Smooth muscle cell of trachea (primary cell): ENCODE measurements at places on chromosomes 1 and 21. TPM values are rescaled to one million over a fixed set of nuclear protein-coding genes. Genes with fewer than 3 reads are reported as not detected.

The CAPN8 gene
- total RNA-seq: not detected in 2 replicates

The RHBG gene
- not detected in 2 replicates for total RNA-seq

The S100A14 gene
- total RNA-seq: 0.33 TPM in 1 of 2 replicates, not detected in the other

The LYPD8 gene
- not detected in 2 replicates for total RNA-seq

The KRTAP10-5 gene
- not detected in 2 replicates for total RNA-seq

The RIMKLA gene
- total RNA-seq: under 0.01 TPM in 1 of 2 replicates, not detected in the other

The LCE3E gene
- total RNA-seq: not detected in 2 replicates

The P3R3URF gene
- not detected in 2 replicates for total RNA-seq

The DOCK7 gene
- 154 and 172 TPM in 2 replicates for total RNA-seq

The THEM4 gene
- 10.6 and 13.2 TPM in 2 replicates for total RNA-seq

The ALG14 gene
- total RNA-seq: 2.5 and 2.8 TPM in 2 replicates

The KLHL17 gene
- 8.0 and 10.3 TPM in 2 replicates for total RNA-seq

The AMY1B gene
- not detected in 2 replicates for total RNA-seq

The C1orf21 gene
- 50.9 and 51.3 TPM in 2 replicates for total RNA-seq

The HSD3B2 gene
- total RNA-seq: not detected in 2 replicates

The CR1L gene
- not detected in 2 replicates for total RNA-seq

The SLAMF8 gene
- not detected in 2 replicates for total RNA-seq

The SRGAP2B gene
- 33.9 and 57.0 TPM in 2 replicates for total RNA-seq

The CEP104 gene
- 23.1 and 33.9 TPM in 2 replicates for total RNA-seq

The PCSK9 gene
- 0.50 and 0.87 TPM in 2 replicates for total RNA-seq

The RNU1-2 gene
- total RNA-seq: under 0.01 TPM in 2 replicates

The SIM2 gene
- 0.17 TPM in 1 of 2 replicates, not detected in the other for total RNA-seq

The SH3D21 gene
- total RNA-seq: 4.7 and 8.1 TPM in 2 replicates

The TBX19 gene
- 0.58 and 2.0 TPM in 2 replicates for total RNA-seq

The SYPL2 gene
- 0.29 and 1.2 TPM in 2 replicates for total RNA-seq

The HLCS gene
- total RNA-seq: 38.9 and 42.2 TPM in 2 replicates

The MIS18A gene
- total RNA-seq: 3.8 and 15.3 TPM in 2 replicates

The KANK4 gene
- 0.15 TPM in 1 of 2 replicates, not detected in the other for total RNA-seq

The GBP6 gene
- under 0.01 and 0.15 TPM in 2 replicates for total RNA-seq

The NES gene
- total RNA-seq: 58.2 and 110 TPM in 2 replicates

The VWA5B1 gene
- not detected in 2 replicates for total RNA-seq

The TSPEAR gene
- total RNA-seq: not detected in 2 replicates
